HCT116 (cell line): ENCODE measurements at places on chromosomes 6 and 20.

DNA sequence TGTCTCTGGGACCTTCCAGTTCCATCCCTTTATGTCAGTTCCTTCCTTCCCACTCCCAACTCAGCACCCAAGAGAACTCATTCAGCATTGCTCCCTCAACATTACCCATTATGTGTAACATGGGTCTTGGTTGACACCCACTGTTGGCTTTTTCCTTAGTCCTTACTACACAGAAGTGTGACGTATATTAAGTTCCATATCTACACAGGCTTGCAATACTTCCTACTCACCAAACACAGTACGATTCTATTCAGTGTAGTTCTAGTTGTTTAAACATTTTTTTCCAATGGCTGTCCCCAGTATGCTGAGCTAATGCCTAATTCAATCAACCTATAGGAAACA, 37.7 kb downstream of the ARHGAP18 start:
- DNase-seq: no peak

- DNase-seq: no peak
Measured at GRCh38 chr20:62793757-62794006, 2.6 kb upstream of the MRGBP start.

GRCh38 chr20:47568019-47568418, 66.3 kb downstream of the NCOA3 start:
- no peak for DNase-seq

DNA sequence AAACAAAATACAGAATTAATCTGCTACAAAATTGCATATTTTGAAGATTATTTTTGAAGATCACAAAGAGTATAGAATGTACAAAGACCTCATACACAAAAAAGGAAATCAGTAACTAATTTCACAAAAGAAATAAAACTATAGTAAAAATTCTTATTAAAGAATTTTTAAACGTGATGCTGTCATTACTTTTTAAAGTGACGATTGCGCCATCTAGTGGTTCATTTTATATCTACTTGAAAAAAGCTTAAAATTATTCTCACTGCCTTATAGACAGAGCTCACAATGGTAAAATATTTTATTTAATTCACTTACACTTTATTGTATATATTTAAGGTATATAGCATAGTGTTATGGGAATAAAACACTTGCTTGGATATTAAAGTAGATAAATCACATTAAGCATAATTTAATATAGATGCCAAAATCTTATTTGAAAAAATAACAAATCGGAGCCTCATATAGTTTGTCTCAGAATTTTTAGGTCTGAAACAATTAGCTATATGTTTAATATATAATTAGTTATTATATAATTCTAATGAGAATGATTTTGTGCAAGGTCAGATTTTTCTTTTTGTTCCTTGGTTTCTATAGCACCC, 128.8 kb downstream of the PHF3 start:
- peak; percentile 29 for DNase-seq

DNA sequence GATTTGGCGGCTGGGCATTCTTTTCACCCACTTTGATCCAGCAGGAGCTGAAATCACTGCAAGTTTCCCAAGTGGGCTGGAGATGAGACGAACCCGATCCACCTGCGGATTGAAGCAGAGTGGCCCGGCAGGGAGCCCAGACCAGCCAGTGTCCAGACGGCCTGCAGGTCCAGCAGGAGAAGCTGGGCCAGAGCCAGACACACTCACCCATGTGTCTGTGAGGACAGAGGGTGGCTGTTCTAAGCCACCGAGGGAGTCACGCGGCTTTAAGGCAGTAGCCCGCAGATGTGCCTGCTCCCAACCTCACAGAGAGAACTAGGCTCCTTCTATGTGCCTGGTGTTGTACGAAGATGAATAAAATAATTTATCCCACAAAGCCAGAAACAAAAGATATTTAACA, 200.7 kb downstream of the WDR27 start:
- DNase-seq: no peak

GRCh38 chr6:167573461-167574215, 248.8 kb downstream of the TTLL2 start:
- no peak for DNase-seq

GRCh38 chr6:133040094-133040802, 200.9 kb upstream of the EYA4 start:
- peak; percentile 16 for DNase-seq

DNA sequence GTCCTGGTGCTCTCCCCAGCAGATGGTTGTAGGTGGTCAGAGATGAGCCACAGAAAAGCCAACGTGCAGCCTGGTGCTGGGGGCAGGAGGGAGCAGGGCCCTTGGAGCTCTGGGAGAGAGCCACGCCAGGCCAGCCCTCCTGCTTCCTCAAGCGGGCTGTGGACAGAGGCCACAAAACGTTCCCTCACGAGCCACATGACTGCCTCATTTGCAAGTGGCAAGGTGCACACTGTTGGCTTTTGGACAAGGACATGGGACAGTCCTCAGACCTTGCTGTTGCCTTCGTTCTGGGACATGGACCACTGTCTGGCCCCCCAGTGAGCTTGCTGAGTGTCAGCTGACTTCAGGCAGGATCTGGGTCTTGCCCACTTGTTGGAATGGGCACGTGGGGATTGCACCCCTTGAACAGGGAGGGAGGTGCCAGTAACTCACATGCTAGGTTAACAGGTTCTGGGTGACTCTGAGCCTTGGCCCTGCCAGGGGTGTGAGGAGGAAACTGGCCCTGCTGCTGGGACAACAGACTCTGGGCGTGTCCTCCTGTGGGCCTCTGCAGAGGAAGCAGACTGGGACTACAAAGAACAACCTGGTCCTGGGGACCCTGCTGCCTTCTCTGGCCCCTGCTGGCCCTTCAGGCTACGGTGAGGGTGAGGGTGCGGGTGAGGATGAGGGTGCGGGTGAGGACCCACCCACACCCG, 2.6 kb downstream of the SLCO4A1 start:
- no peak for DNase-seq

- DNase-seq: no peak
Measured at GRCh38 chr20:57391439-57392301, 474 bp downstream of the RBM38 start.

DNA sequence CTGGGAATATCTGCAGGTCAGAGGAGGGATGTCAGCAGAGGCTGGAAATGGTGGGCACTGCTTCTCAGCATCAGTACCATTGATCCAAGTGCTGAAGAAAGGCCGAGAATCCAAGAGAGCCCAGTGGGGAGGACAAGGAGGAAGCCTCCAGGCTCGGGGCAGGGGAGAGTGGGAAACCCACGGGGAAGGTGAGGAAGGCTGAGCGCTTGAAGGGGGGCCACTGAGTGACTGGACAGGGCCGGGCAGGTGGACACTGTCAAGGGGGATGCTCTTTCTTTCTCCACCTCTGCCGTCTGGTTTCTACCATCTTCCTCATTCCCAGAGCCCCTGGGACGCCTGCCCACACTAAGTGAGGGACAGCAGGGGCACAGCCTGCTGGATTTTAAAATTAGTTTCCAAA, 335.0 kb downstream of the CDH4 start:
- DNase-seq: no peak

GRCh38 chr20:36487069-36487468, 54.2 kb upstream of the MYL9 start:
- no peak for DNase-seq

GRCh38 chr6:149482545-149483333, 2.1 kb downstream of the ZC3H12D start:
- no peak for DNase-seq

GRCh38 chr6:45156075-45156474, 172.1 kb upstream of the RUNX2 start:
- no peak for DNase-seq

DNA sequence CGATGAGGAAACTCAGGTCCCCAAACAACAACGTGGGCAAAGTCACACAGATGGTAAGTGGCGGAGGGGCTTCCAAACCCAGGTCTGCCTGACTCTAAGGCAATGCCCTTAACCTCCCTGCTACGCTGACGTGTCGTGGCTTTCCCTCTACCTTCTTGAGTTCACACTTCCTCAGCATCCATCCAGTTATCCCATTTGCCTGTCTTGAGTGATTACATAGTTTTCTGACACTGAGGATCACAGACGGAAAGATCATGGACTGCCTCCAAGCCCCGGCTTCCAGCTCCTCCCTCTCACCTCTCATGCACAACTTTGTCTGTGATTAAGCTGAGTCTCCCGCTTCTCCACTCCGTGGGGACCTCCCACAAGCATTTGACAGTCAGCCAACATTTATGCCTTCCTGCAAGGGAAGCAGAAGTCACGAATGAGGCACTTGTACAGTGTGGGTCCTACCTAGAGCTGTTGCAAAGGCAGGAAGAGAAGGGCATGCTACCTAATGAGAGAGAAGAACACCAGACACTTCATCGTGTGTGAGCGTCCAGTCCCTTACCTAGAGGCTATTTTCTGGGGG, 33.8 kb downstream of the TBC1D7 start:
- DNase-seq: no peak

- DNase-seq: no peak
Measured at GRCh38 chr6:161199850-161200249, 74.0 kb downstream of the AGPAT4 start.

GRCh38 chr6:131852200-131852599, 44.4 kb downstream of the ENPP1 start:
- no peak for DNase-seq

DNA sequence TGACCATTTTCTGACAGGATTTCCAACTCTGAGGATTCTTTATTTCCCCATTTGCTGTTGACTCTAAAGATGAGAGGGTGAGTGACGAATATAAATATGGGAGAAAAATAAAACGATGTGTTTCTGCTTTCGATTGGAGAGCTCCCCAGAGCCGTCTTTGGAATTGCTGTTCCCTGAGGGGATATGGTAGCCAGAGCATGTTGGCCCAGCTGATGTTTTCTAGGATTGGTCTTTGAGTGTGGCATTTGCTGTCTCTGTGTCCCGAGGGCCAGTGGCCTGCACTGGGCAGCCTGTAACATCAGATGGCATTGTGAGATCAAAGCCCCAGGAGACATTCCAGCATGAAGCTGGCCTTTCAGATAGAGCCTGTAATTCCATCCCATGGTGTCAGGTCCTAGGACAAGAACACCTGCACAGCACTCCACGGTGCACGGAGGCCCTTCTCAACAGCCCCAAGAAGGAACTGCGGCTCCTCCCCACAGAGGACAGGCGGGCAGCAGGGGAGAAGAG, 26.7 kb downstream of the PKIG start:
- no peak for DNase-seq

DNA sequence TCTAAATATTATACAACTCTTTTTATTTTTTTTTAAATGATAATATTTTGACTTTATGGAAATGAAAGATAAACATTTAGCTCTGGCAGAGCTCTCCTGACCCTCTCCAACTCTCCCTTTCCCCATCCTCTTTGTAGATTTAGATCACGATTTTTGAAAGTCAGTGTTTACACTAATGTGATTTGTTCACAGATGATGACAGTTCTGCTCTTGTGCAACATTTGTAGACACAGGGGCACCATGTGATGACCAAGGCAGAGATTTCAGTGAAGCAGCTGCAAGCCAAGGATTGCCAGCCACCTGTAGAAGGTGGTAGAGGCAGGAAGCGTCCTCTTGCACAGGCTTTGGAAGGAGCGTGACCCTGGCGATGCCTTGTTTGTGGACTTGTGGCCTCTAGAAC, 483.2 kb downstream of the QKI start:
- DNase-seq: no peak

DNA sequence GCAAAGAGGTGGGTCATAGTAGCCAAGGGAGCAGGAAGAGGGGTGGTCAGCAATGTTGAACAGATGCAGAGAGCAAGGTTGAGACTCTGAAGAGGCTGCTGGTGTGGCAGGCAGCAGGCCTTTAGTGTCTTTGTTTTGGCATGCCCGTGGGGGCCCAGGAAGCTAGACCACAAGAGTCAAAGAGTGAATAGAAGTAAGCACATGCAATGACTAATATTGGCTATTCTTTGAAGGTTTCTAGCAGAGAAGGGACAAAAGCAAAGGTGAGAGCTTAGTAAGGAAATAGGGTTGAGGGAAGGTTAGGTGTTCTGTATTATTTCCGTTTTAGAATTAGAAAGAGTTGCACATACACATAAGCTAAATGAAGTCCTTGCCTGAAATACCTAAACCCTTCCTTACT, 18.8 kb downstream of the TDRD6 start:
- DNase-seq: no peak

- no peak for DNase-seq
Measured at GRCh38 chr6:146389740-146390139, 153.9 kb upstream of the RAB32 start.

DNA sequence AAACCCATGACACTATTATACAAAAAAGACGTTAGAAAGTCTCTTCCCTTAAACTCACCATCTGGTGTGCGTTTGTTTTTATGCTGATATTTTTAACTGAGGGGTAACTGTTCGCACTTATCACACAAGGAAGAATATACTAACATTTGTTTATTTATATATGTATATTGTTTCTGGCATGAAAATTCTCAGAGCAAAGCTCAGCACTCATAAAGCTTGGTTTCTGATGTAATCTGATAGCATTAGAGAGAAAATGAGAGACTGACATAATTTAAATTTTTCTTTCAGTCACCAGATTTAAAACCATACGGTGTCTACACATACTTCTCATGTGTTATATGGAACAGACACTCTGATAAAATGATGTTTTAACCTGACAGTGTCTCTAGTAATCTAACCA, 6.9 kb downstream of the BLOC1S5 start:
- DNase-seq: no peak

- peak; percentile 82 for DNase-seq
Measured at GRCh38 chr6:149235130-149235561, 82.4 kb upstream of the TAB2 start.

DNA sequence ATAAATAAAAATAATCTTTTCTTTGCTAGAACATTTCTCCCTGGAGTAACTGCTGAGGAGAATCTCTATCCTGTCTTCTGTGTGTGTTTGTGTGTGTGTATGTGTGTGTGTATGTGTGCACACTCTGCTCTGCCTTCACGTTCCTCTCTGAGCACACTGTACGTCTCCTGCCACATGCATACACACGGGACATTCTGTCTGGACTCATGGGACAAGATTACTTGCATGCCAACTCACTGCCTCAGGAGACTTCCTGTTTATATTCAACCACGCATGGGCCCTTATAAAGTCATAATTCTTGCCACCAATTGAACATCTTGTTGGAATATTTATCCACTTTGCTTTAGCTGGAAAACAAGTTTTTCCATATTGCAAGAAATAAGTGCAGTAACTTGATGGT, 930.6 kb downstream of the KIF16B start:
- no peak for DNase-seq

DNA sequence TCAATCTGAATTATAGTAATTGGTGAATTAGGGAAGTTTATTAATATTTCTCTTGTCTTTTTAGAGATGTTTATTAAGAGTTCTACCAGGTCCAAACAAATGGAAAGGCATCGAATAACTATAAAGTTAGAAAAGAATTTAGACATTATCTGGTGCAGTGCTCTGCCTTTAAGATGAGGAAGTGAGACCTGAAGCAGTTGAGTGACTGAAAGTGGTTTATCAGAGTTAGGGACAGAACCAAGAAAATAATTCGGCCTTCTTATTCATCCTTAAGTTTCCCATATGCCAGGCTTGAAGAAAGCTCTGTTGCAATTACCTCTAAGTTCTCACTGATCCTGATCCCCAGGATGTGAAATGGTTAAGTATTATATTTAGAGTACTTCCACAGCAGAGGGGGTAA, 94.2 kb upstream of the FLRT3 start:
- DNase-seq: no peak

GRCh38 chr20:36573798-36574365, 485 bp downstream of the TGIF2 start:
- no peak for DNase-seq
